ENCODE measurements at places on chromosomes 5 and 9. TPM values are rescaled to one million over a fixed set of nuclear protein-coding genes. Genes with fewer than 3 reads are reported as not detected.

GRCh38 chr5:133712562-133712961 lies 100.2 kb upstream of the FSTL4 start:
- no peak overlapping the region for H3K27ac ChIP-seq
- H3K36me3 ChIP-seq = no peaks in the 10 kb centered on the region
- DNase-seq = no peak
- no peaks in the 10 kb centered on the region for H3K4me1 ChIP-seq

The SMIM33 gene
- total RNA-seq = 0.19 TPM

DNA sequence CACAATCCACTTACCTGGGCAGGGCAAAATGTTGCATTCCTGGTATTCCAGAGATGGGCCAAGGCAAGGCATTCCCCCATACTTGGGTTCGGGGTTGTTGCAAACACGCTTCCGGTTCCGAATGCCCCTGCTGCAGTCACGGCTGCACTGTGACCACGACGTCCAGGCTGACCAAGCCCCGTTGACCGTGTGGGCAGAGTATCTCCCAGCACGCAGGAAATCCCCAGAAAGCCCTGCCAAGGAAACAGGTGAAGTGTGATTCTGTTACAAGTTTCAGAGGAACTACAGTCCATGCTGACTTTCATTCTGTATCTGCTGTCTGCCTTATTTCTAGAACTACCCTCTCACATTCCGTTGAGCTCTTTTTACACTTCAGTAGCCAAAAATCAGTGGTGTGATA lies 483.0 kb downstream of the SEMA5A start:
- no peak overlapping the region for H3K4me3 ChIP-seq
- no peaks in the 10 kb centered on the region for H3K4me1 ChIP-seq
- no peaks in the 10 kb centered on the region for H3K27me3 ChIP-seq
- no peak for DNase-seq

- H3K27ac ChIP-seq = no peak overlapping the region
- H3K36me3 ChIP-seq = no peaks in the 10 kb centered on the region
- H3K4me1 ChIP-seq = no peaks in the 10 kb centered on the region
- H3K4me3 ChIP-seq = no peak overlapping the region
These were observed 21.7 kb downstream of the ZNF366 start for GRCh38 chr5:72485430-72485974.

The SV2C gene
- total RNA-seq = not detected

DNA sequence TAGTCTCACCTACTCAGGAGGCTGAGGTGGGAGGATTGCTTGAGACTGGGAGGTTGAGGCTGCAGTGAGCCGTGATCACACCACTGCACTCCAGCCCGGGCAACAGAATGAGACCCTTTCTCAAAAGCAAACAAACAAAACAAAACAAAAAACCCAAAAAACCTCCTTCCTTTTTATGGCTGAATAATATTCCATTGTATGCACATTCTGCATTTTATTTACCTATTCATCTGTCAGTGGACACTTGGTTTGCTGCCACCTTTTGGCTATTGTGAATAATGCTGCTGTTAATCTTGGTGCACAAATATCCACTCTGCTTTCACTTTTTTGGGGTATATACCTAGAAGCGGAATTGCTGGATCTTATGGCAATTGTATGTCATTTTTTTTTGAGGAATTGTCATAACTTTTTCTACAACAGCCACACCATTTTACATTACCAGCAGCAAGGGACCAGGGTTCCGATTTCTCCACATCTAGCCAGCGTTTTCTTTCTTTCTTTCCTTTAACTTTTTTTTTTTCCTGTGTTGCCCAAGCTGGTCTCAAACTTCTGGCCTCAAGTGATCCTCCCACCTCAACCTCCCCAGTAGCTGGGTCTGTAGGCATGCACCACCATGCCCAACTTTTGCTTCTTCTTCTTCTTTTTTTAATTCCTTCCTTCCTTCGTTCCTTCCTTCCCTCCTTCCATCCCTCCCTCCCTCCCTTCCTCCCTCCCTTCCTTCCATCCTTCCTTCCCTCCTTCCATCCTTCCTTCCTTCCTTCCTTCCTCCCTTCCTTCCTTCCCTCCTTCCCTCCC lies 30.6 kb downstream of the NKX2-5 start:
- no peak overlapping the region for H3K4me3 ChIP-seq
- H3K4me1 ChIP-seq = no peaks in the 10 kb centered on the region

The PRDM9 gene
- total RNA-seq = not detected

GRCh38 chr9:98491828-98492227 lies 216.9 kb downstream of the GABBR2 start:
- H3K27me3 ChIP-seq = no peaks in the 10 kb centered on the region
- H3K4me1 ChIP-seq = no peaks in the 10 kb centered on the region
- H3K4me3 ChIP-seq = no peak overlapping the region
- H3K36me3 ChIP-seq = no peaks in the 10 kb centered on the region

DNA sequence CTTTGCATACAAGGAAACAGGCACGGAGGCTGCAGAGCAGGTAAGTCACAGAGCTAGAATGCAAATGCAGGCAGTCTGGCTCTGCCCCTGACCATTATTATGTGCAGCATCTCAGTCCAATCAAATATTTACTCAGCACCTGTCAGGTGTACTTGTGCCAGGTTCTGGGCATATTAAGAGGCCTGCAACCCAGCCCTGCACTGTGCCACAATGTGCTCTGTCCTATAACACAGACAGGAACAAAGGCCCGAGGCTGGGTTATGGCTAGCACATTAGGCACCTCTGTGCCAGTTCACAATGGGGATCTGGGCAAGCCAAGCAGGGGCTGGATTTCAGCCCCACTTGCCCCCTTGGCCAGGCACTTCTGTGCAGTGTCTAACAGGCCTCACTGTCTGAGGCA lies 14.0 kb downstream of the ARL15 start:
- no peak for DNase-seq
- H3K27ac ChIP-seq = no peak overlapping the region
- no peaks in the 10 kb centered on the region for H3K36me3 ChIP-seq

DNA sequence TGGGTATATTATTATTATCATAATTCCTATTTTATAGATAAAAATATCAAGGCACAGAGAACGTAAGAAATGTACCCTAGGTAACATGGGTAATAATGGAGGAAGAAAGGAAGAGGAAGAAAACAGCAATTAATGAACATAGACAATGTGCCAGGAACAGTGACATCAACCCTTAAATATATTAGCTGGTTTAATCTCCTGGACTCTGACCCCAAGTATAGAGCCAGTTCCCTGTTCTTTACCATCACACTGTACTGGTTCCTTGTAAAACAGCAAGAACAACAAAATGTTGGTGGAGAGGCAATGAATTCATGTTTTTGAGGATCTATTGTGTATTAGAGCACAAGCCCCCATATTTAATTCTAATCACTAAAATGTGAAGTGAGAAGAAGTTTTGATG lies 192.1 kb downstream of the SMC2 start:
- H3K27ac ChIP-seq = no peak overlapping the region
- H3K4me1 ChIP-seq = no peaks in the 10 kb centered on the region
- H3K4me3 ChIP-seq = no peak overlapping the region
- DNase-seq = no peak

The ZNF366 gene
- total RNA-seq = 0.14 TPM

The IFNA13 gene
- not detected for total RNA-seq

- H3K4me1 ChIP-seq = no peaks in the 10 kb centered on the region
- DNase-seq = no peak
- no peaks in the 10 kb centered on the region for H3K36me3 ChIP-seq
These were observed 226.6 kb upstream of the PPP1R2B start for GRCh38 chr5:156623381-156624040.

The MAP1B gene
- total RNA-seq = not detected

GRCh38 chr9:132125944-132126679 lies 35.7 kb upstream of the NTNG2 start:
- no peak for DNase-seq
- H3K27ac ChIP-seq = no peak overlapping the region
- peak overlapping the region; percentile 7 for H3K4me3 ChIP-seq
- H3K27me3 ChIP-seq = peaks cover 9% of the 10 kb centered on the region
- no peaks in the 10 kb centered on the region for H3K4me1 ChIP-seq
- no peaks in the 10 kb centered on the region for H3K36me3 ChIP-seq

- H3K27me3 ChIP-seq = peaks cover 27% of the 10 kb centered on the region
- H3K36me3 ChIP-seq = no peaks in the 10 kb centered on the region
- H3K4me1 ChIP-seq = no peaks in the 10 kb centered on the region
- no peak within 1 kb of the TSS for H3K27ac ChIP-seq
- no peak for DNase-seq
- H3K4me3 ChIP-seq = no peak within 1 kb of the TSS
These were observed at the start of gene PCDHAC2 for GRCh38 chr5:140966293-140967225. TSS of gene PCDHAC2 (plus strand) at chr5:140966476. CDS start at chr5:140966767, 291 bp downstream.

- DNase-seq = no peak
- H3K27me3 ChIP-seq = peaks cover 14% of the 10 kb centered on the region
- H3K4me1 ChIP-seq = no peaks in the 10 kb centered on the region
- H3K36me3 ChIP-seq = no peaks in the 10 kb centered on the region
- H3K4me3 ChIP-seq = no peak overlapping the region
- H3K27ac ChIP-seq = no peak overlapping the region
These were observed 40.0 kb upstream of the ORM1 start for GRCh38 chr9:114282926-114283325.

The TNFSF15 gene
- not detected for total RNA-seq

DNA sequence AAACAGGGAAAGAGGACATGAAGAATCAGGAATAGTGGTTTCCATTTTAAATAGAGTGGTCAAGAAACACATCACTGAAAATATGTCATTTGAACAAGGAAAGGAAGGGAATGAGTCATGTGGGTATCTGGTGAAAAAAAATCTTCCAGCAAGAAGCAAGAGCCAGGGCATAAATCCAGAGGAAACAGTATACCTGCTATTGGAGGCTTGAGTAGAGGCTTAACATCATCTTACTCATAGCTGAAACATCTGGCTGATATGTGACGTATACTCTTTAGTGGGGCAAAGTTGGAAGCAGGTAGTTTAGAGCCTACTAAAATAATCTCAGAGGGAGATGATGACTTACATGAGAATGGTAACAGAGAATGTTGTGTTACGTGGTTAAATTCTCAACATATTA lies 517.2 kb downstream of the CAAP1 start:
- no peaks in the 10 kb centered on the region for H3K36me3 ChIP-seq
- DNase-seq = no peak
- H3K27me3 ChIP-seq = no peaks in the 10 kb centered on the region
- H3K27ac ChIP-seq = no peak overlapping the region
- no peak overlapping the region for H3K4me3 ChIP-seq

DNA sequence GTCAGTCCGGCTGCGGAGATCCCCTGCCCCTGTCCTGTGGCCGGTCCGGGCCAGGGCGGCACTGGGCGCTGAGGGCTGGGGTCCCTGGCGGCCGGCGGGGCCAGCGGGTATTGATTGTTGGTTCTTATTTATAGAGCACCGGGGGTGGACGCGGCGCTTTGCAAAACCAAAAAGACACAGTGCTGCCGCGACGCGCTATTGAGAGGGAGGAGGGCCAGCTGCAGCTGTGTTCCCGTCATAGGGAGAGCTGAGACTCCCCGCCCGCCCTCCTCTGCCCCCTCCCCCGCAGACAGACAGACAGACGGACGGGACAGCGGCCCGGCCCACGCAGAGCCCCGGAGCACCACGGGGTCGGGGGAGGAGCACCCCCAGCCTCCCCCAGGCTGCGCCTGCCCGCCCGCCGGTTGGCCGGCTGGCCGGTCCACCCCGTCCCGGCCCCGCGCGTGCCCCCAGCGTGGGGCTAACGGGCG lies 2.5 kb downstream of the LRRC26 start:
- H3K4me1 ChIP-seq = peaks cover 3% of the 10 kb centered on the region
- H3K27me3 ChIP-seq = peaks cover 8% of the 10 kb centered on the region
- no peak for DNase-seq
- no peaks in the 10 kb centered on the region for H3K36me3 ChIP-seq
- no peak overlapping the region for H3K4me3 ChIP-seq

DNA sequence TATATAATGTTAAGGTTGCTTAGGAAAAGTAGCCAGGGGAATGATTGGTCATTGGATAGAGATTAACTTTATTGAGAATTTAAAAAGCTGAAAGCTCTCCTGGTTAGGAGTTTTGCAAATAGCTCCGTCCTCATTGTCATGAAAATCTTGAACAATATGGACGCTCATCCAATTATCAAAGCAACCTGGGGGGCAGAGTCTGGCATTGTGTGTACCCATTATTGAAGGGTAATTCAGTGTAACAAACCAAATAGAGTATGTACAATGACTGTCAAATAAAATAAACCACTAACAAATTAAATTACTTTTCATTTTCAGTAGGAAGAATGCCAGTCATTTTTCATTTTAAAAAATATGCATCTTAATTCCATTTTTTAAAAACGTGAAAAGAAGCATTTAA lies 144.0 kb upstream of the GPR151 start:
- no peaks in the 10 kb centered on the region for H3K4me1 ChIP-seq
- no peaks in the 10 kb centered on the region for H3K27me3 ChIP-seq
- no peak overlapping the region for H3K27ac ChIP-seq
- no peaks in the 10 kb centered on the region for H3K36me3 ChIP-seq
- no peak overlapping the region for H3K4me3 ChIP-seq
- no peak for DNase-seq

- DNase-seq = no peak
- no peaks in the 10 kb centered on the region for H3K27me3 ChIP-seq
- H3K4me3 ChIP-seq = no peak overlapping the region
- no peaks in the 10 kb centered on the region for H3K4me1 ChIP-seq
- no peaks in the 10 kb centered on the region for H3K36me3 ChIP-seq
These were observed 246.5 kb downstream of the PCSK5 start for GRCh38 chr9:76136986-76137385.

- peak overlapping the region; percentile 84 for H3K27ac ChIP-seq
- peak; percentile 34 for DNase-seq
- H3K27me3 ChIP-seq = peaks cover 27% of the 10 kb centered on the region
- peaks cover 5% of the 10 kb centered on the region for H3K36me3 ChIP-seq
These were observed 145.5 kb downstream of the ERCC6L2 start for GRCh38 chr9:96020792-96021550.

The CLK4 gene
- total RNA-seq = 83.2 TPM

DNA sequence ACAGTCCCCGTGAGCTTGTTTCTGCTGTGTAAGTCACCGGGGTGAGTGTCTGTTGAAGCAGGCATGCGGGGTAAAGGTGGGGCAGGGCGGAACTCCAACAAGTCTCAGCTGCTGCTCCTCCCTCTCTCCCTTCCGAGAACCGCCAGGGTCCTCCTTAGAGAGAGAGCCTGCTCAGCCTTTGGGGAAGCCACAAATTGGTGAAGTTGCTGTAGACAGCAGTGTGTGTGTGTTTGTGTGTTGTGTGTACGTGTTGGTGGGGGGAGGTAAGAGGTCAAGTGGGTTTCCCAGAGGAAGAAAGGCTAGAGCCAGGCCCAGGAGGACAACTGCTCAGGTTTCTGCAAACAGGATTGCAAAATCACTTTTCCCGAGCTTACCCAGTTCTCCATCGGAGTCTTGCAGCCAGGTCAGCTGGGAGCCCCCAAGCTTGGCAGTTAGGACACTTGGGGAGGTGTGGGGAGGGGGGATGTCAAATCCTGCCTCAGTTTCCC lies 38.9 kb upstream of the DAB2IP start:
- peaks cover 67% of the 10 kb centered on the region for H3K27me3 ChIP-seq
- H3K4me3 ChIP-seq = no peak overlapping the region
- H3K36me3 ChIP-seq = no peaks in the 10 kb centered on the region
- H3K4me1 ChIP-seq = peaks cover 9% of the 10 kb centered on the region
- no peak overlapping the region for H3K27ac ChIP-seq

All from T-cell (primary cell).